ENCODE measurements at places on chromosomes 7 and 10. TPM values are rescaled to one million over a fixed set of nuclear protein-coding genes. Genes with fewer than 3 reads are reported as not detected.

- DNase-seq, result no peak
These were observed 16.6 kb upstream of the TAS2R60 start for GRCh38 chr7:143426479-143427142.

CYP17A1 gene
- 2.1 TPM for total RNA-seq

CNNM1 gene
- 0.23 TPM for total RNA-seq

GRCh38 chr10:88670497-88670896 is 6.3 kb downstream of the LIPF start:
- DNase-seq, result no peak

- DNase-seq, result peak; percentile 34
These were observed 168.0 kb upstream of the AHR start for GRCh38 chr7:17130281-17131059.

GRCh38 chr10:54530299-54530698 is 270.7 kb downstream of the PCDH15 start:
- no peak for DNase-seq

SSC4D gene
- 2.1 TPM for total RNA-seq
